ENCODE measurements at places on chromosomes 6 and 20.

- DNase-seq: no peak
Measured at GRCh38 chr6:11968241-11968806, 43.8 kb upstream of the HIVEP1 start.

- DNase-seq: no peak
Measured at GRCh38 chr6:10409731-10410206, 5.1 kb downstream of the TFAP2A start.

DNA sequence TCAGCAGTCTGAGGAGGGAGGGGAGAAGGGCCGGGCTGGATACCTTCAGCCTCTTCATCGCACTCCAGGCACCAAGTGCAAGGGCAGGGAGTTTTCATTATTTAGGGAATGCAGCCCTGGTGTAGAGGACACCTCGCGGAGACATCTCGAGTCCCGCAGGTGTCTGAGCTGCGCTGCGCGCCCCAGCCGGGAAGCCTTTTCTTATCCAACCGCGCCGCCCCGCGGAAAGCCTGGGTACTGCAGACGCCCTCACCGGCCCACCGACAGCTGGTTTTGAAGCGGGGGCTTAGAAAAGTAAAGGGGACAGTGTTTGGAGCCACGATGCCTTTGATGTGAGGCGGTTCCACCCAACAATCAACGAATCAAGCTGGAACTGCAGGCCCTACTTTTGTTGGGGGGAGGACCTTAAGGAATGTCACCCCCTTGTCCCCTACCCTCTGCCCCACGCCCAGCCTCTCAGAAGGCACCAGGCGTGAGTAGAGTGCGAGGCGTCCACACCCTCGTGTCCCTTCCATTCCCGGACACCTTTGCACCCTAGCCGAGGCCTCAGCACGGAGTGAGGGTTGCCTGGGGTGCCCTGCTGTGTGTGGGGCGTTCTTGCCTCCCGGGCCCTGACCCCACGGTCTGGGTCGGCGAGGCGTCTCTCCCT lies 8.6 kb downstream of the NKX2-2 start:
- DNase-seq: peak; percentile 18

- no peak for DNase-seq
Measured at GRCh38 chr6:136030131-136030530, 178.6 kb downstream of the PDE7B start.

- DNase-seq: no peak
Measured at GRCh38 chr6:20879526-20879925, 345.3 kb downstream of the CDKAL1 start.

GRCh38 chr6:157223021-157223430 lies 100.3 kb downstream of the TMEM242 start:
- no peak for DNase-seq

GRCh38 chr6:47016261-47016660 lies 25.9 kb downstream of the ADGRF1 start:
- DNase-seq: no peak

GRCh38 chr6:150959166-150959565 lies 93.7 kb downstream of the MTHFD1L start:
- DNase-seq: no peak

- DNase-seq: no peak
Measured at GRCh38 chr20:445514-446336, 16.6 kb downstream of the TBC1D20 start.

GRCh38 chr6:43967719-43968091 lies 159.5 kb downstream of the MRPL14 start:
- DNase-seq: no peak

DNA sequence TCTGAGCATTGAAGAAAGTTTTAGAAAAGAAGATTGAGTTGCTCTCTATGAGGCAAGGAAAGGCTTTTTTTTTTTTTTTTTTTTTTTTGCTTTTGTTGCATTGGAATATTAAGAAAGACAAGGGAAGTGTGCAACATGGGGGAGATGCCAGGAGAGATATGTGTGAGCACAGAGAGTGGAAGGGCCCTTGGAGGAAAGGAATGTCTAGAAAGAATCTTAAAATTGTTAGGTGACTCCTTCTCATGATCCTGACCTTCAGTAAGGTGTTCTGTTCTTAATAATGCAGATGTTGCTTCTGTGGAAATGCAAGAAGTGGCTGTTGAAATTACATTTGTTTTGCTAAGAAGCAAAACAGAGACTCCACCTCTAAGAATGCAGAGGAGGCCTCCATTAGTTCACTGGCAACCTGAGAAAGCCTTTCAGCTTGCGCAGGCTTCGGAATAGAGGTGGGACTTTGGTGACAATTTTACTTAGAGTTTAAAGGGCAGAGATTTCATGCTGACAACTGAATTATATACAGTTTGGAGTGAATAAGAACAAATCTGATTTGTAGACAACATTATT lies 118.0 kb upstream of the ASCC3 start:
- no peak for DNase-seq

DNA sequence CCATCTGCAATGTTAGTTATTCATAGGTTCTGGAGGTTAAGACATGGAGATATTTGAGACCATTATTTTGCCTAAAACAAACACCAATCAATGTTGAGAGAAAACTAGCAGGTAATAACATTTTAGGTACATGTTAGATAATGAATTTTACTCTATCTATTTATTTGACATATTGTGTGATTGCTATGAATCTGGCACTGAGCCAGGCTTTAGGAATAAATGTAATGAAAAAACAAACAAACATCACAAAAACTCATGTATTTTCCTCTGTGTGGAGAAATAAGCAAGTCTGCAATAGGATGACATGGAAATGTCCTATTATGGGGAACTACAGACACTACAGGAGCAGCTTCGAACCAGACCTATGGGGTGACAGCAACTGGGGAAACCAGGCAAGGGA lies 57.8 kb downstream of the OPN5 start:
- no peak for DNase-seq

DNA sequence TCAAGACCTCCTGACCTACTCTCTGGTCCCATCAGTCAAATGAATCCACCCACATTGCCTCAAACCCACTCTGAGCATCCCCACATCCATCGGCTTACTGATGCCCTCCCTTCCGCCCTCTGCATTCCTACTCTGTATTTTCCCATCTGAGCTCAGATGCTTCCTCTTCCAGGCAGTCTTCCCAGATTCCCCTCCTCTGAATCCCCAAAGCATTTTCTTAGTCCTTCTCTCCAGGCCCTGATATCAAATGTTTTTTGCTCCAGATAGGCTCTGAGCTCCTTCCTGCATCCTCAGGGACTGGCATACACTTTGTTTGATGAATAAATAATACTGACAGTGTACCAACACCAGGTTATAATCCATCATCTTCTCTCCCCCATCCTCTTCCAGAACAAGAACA lies 3.9 kb downstream of the PLTP start:
- no peak for DNase-seq

GRCh38 chr6:91276315-91276714 lies 689.4 kb upstream of the MAP3K7 start:
- no peak for DNase-seq

- DNase-seq: no peak
Measured at GRCh38 chr6:42243046-42243445, 25.4 kb upstream of the MRPS10 start.

DNA sequence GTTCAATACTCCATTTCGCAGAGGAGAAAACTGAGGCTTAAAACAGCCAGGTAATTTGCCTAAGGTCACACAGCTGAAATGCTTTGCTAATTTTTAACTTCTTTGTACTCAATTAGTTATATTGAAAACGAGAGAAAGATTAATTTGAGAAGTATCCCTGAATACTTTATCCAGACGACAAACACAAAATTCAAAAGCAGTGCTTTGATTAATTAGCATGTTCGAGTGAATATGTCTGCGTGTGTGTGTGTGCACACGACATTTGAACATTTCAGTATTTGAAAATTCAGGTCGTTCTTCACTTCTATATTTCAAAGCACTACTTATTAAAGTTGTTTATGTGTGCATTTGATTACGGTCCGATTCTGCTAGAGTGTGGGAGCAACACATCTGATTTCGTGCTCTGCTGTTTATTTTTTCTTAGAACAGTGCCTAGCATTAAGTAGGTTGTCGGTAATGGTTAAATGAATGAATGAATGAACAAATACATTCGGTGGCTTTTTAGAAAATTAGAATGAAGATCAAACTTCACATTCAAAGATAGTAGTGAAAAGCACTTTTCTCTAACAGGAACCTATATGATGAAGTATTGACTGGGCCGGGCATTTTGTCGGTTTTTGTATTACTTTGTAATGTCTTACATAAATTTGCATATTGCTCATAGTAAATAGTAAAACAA lies 36.9 kb upstream of the SYNCRIP start:
- DNase-seq: no peak

DNA sequence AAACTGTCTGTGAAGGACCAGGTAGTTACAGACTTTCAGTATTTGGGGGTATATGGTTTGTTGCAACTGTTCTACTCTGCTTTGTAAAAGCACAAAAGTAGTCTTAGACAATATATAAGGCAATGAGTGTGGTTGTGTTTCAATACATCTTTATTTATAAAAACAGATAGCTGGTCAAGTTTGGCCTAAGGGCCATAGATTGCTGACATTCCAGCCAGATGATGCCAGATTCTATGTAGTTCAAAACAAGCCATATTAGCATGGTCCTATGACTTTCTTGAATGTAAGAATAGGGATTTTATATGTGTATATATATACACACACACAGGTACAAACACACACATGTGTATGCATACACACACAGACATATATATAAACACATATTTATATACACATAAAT lies 201.8 kb downstream of the GRIK2 start:
- no peak for DNase-seq

DNA sequence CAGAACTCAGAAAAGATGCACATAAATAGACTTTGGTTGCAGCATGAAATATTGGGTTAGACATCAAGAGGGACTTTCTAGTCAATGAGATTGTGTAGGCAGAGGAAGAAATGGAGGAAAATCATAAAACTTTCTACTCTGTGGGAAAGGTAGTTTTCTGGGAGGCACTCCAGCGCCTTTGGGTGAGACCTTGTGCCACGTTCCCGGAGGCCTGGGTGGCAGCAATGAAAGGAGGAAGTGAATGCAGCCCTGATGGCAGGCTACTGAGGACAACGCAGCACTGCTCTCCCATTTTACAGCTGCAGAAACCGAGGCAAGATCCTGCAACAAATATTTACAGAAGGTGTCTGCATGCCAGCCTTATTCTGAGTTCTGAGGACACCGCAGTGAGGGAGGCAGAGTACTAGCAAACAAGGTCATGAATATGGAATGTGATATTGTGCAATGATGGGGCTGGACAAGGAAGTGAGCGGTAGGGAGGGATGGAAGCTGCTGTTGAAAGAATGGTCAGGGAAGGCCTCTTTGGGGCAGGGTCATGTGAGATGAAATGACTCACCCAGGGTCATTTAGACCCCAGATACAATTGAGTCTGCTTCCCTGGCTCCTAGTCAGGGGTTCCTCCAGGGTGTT lies 159.1 kb downstream of the TFAP2C start:
- DNase-seq: no peak

GRCh38 chr6:116631379-116631990 lies 15.2 kb downstream of the RSPH4A start:
- no peak for DNase-seq

DNA sequence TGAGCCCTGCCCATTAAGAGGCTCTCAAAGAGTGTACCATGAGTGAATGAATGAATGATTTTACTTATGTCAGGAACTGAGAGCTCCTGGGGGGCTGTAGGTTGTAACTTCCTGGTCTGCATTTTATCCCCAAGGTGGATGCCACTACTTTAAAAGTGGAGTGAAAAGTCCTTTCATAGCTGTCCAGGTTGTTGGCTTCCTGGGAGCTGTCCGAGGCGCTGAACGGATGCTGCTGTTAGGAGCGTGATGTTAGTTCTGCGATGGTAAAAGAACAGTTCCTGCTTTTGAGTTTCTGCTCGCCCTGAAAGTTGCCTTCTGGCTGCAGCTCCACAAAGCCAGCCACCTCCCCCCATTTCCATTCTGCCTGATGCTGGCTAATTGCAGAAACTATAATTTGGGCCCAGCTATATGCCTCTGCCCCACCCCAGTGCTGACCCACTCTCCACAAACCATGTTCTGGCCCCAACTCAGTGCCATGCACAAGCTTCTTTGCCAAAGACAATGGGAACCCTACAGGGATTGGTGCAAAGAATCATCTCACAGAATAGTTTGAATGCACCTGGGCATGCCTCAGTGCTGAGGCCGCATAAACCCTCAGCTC lies 330.9 kb upstream of the CDH4 start:
- no peak for DNase-seq

- no peak for DNase-seq
Measured at GRCh38 chr6:36142971-36143838, 12.9 kb downstream of the MAPK13 start.

DNA sequence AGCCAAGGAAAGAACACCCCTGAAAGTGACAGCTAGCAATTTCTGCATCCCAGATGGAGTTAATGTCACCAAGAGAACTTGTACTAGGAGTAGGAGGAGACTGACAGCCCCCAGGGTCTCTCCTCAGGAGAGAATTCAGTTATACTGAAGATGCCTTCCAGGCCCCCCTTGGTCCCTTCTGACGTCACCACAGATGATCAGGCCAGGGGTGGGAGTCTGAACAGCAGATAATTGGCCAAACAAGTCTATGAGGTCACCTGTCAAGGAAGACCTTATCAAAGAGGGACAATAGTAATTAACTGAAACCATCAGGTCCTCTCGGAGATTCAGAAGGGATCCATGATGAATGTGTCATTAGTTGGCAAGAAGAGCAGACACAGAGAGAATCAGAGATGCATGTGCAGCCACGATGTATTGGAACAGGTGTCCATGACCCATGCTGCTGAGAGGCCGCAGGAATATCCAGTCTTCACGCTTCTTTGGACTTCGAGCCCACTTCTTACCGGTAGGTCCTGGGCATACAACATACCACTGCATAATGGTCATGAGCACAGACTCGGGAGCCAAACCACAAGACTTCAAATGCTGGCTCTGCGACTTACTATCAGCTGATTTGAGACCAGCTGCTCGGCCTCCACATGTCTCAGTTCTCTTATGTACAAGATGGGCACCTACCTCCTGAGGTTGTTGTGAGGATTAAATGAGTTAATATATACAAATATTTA lies 10.2 kb downstream of the TRIM10 start:
- no peak for DNase-seq

- DNase-seq: no peak
Measured at GRCh38 chr6:165659945-165660856, 2.8 kb downstream of the PDE10A start.

DNA sequence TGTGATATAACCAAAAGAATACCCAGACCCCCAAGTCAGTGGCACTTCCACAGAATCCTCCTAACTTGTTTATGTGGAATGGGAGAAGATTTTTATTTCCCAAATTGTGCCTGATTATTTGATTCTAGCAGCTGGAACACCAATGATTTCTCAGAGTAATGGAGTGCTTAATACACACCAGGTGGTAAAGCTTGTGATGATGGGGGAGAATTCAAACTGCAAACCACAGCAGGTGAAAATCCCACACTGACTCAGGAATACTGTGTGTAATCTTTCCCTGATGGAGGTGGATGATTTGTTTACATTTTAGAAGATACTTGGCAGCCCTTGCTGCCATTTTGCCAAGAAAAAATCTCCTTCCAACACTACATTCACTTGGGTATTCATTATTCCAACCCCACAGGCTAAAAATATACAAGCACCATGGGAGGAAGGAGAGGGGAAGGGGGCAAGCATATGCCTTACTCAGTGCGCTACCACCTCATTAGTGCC lies 212.7 kb upstream of the PLN start:
- no peak for DNase-seq

GRCh38 chr6:43240950-43241349 lies 2.3 kb upstream of the TTBK1 start:
- DNase-seq: no peak
